Stimulated activated naive CD8-positive, alpha-beta T cell treated with anti-CD3 and anti-CD28 coated beads, Interleukin-15, amount 100 ng/mL, for 72 hours (primary cell): ENCODE measurements at places on chromosomes 3 and 15.

- no peak for DNase-seq
Measured at GRCh38 chr15:60477916-60478565, 901 bp downstream of the ICE2 start.

DNA sequence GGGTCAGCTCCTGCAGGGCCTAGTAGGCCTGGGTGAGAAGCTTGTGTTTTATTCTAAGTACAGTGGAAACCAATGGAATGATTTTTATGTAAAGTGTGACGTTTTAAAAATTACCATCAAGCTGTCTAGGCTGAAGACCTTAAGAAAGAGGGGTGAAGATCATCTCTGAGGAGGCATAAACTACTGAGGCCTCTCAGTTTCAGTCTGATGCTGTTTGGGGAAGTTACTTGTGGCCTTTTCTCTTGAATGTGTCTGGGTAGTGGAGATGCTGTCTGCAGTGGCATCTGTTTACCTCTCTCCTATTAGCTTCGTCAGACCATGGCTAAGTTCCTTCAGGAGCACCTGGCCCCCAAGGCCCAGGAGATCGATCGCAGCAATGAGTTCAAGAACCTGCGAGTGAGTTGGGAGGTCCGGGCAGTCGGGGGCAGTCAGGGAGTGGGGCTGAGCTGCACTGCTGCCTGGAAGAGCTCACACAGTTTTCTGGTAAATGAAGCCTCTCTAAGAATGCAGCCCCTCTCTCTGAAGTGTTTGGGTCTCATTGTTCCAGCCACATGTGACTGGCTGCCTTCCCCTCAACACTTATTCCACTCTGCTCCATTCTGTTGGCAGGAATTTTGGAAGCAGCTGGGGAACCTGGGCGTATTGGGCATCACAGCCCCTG, 1.9 kb downstream of the IVD start:
- no peak for DNase-seq

- no peak for DNase-seq
Measured at GRCh38 chr3:86208772-86209171, 782.2 kb downstream of the VGLL3 start.

- DNase-seq = no peak
Measured at GRCh38 chr3:190169243-190169642, 48.5 kb upstream of the P3H2 start.

DNA sequence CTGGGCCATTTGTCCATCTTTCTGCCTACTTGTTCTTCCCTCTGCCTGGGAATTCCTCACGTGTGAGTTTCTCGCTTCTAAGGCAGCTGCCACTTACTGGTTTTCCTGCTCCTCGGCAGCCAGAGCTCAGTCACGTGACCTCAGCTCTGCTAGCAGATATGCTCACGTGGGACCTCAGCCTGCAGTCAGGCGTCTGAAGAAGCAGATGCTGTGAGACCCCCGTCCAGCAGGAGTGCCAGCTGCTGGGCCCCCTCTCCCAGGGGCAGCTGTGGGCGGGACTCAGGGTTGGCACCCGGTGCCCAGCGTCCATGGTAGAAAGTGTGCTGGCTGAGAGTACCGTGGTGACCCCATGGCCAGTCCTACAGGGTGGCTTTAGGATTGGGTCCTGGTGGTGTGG, 161.3 kb upstream of the TLE3 start:
- DNase-seq = no peak

DNA sequence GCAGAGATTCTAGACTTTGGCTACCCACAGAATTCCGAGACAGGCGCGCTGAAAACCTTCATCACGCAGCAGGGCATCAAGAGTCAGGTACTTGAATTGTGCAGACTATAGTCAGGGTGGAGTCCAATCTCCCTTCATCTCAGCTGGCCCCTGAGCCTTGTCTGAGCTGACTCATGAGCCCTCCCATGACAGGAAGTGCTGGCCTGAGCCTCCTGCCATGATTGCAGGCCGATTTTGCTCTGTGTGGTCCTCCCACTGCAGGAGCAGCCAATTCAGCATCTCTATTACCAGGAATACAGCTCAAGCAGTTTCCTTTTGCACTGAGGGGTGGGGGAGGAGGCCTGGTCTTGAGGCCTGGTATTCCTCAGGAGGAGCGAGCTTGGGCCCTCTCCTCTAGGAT, 5.5 kb downstream of the AP2M1 start:
- no peak for DNase-seq

GRCh38 chr15:91561371-91562100, 292.0 kb upstream of the SLCO3A1 start:
- DNase-seq = no peak

GRCh38 chr3:141410408-141410807, 42.1 kb downstream of the ZBTB38 start:
- no peak for DNase-seq

DNA sequence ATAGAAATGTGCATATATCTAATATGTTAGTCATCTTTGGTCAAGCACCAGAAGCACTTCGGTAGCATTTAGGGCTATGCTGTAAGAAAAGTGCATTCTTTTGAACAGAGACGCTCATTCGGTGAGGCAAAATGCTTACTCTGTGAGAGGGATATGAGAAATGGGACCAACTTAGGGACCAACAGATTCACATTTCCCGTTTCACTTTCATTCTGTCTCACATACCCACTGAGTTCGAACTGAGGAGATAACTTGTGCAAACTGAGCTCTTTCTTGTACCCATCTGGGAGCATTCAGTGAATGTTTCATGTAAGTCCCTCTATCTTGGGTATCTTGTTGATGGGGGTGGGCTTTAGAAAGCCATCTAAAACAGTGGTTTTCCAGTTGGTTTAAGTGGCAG, 135.3 kb downstream of the FEZF2 start:
- DNase-seq = no peak

DNA sequence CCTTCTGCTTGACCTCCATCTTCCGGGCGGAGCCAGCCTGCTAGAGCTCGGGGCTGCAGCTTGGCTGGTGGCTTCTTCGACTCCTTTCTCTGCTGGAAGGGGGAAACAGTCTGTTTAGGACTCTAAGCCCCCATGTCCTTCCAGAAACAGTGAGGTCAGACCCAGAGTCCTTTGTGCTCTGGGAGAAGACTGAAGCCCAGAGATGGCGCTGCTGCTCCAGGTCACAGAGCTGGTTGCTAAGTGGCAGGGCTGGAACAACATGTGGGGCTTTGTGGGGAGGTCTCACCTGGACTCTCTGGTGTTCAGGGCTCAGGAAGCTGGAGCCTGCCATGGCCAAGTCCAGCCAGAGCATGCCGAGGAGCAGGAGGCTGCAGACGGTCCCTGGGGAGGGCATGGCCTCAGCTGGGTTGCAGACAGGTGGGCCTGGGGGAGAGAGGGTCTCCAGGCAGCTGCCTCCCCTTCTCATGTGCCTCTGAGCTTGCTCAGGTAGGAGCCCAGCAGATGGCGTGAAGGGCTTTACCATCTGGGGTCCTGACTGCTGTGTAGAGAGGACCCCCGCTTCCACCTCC, 2.9 kb downstream of the GHRL start:
- no peak for DNase-seq

DNA sequence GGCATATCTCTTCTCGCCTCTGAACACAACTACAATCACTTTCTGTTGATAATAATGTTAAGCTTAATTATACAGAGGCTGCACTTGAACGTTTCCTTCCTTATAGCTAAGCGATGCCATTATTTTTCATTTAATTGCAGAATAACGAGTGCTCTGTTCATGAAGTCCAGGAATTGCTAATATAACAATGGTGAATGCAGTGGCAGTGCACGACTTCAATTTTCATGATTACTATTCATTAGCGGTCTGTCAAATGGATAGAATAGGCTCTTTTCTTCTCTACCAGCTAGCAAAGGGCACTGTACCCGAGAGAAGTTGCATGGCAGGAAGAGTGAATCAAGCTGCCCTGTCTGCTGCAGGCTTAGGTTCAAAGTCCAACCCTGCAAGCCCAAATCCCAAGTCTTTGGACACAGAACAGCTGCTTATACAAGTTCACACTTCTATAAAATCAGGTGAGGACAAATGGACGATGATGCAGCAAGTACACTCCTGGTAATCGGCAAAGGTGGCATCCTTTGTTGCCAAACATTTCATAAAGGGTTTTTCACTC, 75.6 kb downstream of the PDZRN3 start:
- DNase-seq = no peak

GRCh38 chr15:46441294-46442062, 806.6 kb downstream of the SQOR start:
- no peak for DNase-seq

- no peak for DNase-seq
Measured at GRCh38 chr15:64779024-64779423, 3.6 kb upstream of the RBPMS2 start.

DNA sequence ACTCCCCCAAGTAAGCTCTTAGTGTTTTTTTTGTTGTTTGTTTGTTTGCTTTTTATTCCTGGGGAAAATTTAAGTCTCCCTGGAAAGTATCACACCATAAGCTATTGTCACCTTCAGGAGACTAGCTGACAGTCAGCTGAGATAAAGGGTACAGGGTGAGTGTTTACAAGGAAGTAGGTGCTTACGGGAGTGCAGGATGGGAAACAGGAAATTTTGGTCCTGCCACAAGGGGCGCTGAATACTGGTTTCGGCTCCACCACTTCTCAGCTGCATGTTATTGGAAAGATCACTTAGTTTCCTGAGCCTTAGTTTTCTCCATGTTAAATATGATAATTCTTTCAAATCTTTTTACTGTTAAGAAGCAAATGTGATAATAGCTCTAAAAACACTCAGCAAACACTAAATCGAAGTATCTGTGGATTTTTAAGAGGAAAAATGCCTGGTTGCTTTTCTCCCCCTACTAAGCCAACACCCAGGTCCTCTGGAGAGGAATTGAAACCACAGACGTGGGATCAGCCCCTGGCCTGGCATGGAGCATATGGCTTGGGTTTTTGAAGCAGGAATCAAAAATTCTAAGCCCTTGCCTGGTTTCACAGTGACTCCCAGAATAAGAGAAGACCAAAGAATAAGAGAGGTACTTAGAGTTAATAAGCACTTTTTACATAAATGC, 90.7 kb downstream of the SCN11A start:
- DNase-seq = peak; percentile 12

DNA sequence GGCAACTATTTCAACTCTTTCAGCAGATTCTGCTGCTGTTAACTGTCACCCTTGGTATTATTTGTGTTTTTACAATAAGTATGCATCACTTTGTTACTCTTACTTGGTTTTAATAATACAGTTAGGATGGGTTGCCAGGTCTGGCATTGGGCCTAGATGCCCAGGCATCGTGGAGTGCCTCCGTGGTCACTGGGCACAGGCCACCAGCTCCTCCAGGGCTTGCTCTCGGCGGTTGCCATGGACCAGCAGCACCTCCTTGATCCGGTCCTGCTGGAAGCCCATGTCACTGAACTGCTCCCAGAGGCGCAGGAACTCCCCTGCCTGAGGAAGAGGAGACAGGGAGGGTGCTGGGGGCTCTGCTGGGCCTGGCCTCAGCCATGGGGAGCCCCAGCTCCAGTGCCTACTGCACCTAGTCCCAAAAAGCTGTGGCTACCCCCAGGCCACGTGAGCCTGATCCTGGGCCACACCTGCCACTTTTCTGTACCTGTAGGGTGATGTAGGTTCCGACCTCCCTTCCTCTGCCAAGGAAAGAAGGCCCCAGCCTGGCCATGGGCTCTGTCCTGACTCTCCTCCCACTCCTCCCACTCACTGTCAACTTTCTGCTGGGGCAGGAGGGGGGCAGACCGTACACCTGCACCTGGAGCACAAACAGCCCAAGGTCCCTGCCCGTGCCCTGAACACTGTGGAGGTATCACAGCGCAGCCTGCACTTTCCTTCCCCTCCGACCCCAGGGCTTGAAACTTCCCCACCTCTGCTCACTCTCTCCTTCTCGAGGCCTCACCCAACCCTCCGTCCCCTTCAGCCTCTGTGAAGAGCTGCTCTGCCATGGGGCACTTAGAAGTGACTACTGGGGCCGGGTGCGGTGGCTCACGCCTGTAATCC, 16.6 kb downstream of the KBTBD13 start:
- no peak for DNase-seq

- DNase-seq = no peak
Measured at GRCh38 chr3:123478314-123478713, 29.4 kb upstream of the ADCY5 start.
